ENCODE measurements at places on chromosomes 12 and 14. TPM values are rescaled to one million over a fixed set of nuclear protein-coding genes. Genes with fewer than 3 reads are reported as not detected.

The OR6C3 gene
- total RNA-seq = not detected

The TOMM20L gene
- total RNA-seq = not detected

The CIROP gene
- not detected for total RNA-seq

The ITGA7 gene
- total RNA-seq = 1.3 TPM

The CEP170B gene
- 24.8 TPM for total RNA-seq

The PNMA1 gene
- 67.3 TPM for total RNA-seq

Measured in A549 treated with CORT108297 at 1 μM for 4 hours (cell line).